Activated CD4-positive, alpha-beta T cell treated with anti-CD3 and anti-CD28 coated beads, Interleukin-2, amount 10 ng/mL, durations not matched to agents 24 days and 14 days (primary cell): ENCODE measurements at places on chromosomes 6 and 20. TPM values are rescaled to one million over a fixed set of nuclear protein-coding genes. Genes with fewer than 3 reads are reported as not detected.

GRCh38 chr6:104212977-104213668 lies 646.6 kb downstream of the HACE1 start:
- no peak for DNase-seq

DNA sequence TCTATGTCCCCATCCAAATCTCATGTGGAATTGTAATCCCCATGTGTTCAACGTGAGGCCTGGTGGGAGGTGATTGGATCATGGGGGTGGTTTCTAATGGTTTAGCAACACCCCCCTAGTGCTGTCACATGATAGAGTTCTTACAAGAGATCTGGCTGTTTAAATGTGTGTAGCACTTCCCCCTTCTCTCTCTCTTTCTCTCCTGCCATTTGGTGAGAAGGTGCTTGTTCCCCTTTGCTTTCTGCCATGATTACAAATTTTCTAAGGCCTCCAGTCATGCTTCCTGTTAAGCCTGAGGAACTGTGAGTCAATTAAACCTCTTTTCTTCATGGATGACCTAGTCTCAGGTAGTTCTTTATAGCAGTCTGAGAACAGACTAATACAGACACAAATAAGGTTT lies 165.4 kb downstream of the OGFRL1 start:
- DNase-seq, result no peak

DNA sequence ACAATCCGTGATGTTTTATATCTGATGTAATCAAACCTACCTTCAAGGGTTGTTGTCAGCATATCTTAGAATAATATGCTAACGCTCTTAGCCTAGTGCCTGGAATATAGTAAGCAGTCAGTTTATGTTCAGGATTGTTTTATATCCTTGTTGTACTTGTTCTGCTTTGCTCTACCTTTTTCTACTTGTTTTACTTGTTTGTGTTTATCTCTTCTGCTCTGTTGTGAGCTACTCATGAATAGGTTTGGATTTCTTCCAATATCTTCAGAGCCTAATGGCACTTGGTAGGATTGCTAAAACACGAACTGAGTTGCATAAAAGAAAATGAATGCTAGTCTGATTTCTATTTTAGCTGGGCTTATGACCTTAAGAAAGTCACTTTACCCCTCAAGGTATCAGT lies 40.1 kb downstream of the DNAH8 start:
- no peak for DNase-seq

- no peak for DNase-seq
Measured at GRCh38 chr20:10591946-10592521, 81.8 kb downstream of the JAG1 start.

- no peak for DNase-seq
Measured at GRCh38 chr6:1179571-1180459, 132.1 kb upstream of the FOXQ1 start.

DNA sequence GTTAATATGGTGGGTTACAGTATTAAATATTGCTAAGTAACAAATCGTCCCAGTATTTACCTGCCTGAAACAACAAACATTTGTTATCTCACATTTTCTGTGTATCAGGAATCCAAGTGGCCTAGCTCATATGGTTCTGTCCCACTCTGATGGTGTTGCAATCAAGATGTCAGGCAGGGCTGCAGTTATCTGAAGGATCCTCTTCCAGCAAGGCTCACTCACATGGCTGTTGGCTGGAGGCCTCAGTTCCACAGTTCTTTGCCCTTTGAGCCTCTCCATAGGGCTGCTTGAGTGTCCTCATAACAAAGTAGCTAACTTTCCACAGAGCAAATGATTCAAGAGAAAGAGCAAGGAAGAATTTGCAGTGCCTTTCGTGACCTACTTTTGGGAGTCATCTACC lies 17.7 kb downstream of the RAB22A start:
- no peak for DNase-seq

DNA sequence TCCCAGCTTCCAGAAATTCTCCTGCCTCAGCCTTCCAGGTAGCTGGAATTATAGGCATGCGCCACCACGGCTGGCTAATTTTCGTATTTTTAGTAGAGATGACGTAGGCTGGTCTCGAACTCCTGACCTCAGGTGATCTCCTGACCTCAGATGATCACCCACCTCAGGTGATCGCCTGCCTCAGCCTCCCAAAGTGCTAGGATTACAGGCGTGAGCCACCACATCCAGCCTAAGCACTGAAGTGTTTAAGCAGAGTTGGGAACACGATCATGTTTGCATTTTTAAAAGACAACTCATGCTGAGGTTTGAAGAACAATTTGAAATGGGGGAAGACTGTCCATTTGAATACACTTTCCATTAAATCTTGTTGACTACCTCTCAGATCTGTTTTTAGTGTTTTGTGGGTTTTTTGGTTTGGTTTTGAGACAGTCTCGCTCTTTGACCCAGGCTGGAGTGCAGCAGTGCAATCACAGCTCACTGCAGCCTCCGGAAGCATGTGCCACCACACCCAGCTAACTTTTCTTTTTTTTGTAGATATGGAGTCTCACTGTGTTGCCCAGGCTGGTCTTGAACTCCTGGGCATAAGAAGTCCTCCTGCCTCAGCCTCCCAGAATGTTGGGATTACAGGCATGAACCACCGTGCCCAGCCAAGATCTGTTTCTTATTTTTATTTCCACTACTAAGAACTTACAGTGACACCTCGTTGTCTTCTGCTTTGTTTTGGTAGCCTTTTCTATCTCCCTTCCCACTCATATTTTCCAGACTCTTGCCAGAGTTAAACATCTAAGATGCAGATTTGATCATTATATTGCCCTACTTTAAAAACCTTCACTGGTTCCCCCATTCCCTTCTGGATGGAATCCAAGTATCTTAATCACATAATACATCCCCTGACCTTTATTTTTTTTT lies 5.5 kb downstream of the CASP8AP2 start:
- DNase-seq, result peak; percentile 78

- DNase-seq, result no peak
Measured at GRCh38 chr6:9121549-9121948, 686.2 kb upstream of the SLC35B3 start.

DNA sequence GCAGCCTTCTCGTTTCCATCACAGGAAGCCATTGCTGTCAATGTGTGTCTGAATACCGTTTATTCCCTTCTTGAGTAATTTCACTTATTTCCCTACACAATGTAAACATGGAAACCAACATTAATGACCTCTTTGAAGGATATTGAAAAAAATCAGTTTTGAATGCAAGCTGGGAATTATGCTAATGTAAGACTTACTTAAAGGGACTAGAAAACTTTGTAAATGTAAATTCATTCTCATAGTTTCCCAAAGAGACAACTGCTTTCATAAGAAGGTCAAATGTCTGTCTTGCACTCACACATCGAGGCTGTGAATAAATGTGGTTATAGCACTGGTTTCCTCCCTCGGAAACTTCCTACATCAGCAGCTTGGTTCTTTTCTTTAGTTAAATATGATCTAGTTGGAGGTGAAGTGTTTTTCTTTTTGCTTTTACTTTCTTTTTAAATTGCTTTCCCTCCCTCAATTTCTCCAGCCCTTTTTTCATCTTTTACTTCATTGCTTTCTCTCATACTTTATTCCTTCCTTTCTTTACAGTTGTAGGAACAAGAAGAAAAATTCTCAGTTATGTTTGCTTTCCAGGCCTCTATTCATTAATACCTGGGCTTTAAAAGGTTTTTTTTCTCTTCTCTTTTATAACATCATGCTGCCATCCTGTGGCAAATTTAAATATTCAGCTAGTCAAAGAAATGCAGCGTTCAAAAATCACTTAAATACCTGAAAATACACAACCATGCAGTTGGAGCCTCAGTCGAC lies 108.3 kb downstream of the TNFAIP3 start:
- DNase-seq, result peak; percentile 82

GRCh38 chr6:106609699-106610098 lies 19.6 kb downstream of the RTN4IP1 start:
- peak; percentile 71 for DNase-seq

GRCh38 chr20:11389186-11389585 lies 528.5 kb upstream of the BTBD3 start:
- DNase-seq, result no peak

- DNase-seq, result no peak
Measured at GRCh38 chr6:31792761-31793171, 2.8 kb downstream of the VARS1 start.

- DNase-seq, result no peak
Measured at GRCh38 chr6:3698021-3698420, 53.5 kb downstream of the PXDC1 start.

The TOX2 gene
- 1.4 and 2.6 TPM in 2 replicates for total RNA-seq

The GABRR1 gene
- not detected in 2 replicates for total RNA-seq

The PRL gene
- total RNA-seq, result not detected in 2 replicates

The FAM110A gene
- 13.3 and 15.4 TPM in 2 replicates for total RNA-seq

The NMBR gene
- total RNA-seq, result not detected in 2 replicates
